Liver (tissue), 10 donors: ENCODE measurements at places on chromosomes 4 and X. TPM values are rescaled to one million over a fixed set of nuclear protein-coding genes. Genes with fewer than 3 reads are reported as not detected.

- DNase-seq = no peak
Measured at GRCh38 chr4:56465599-56466295, 1.7 kb upstream of the SRP72 start.

GRCh38 chr4:164977243-164978164 is at the start of gene TRIM61:
TRIM61 (minus strand) TSS chr4:164977657; CDS start chr4:164970002, 7,655 bp downstream.
- DNase-seq = peak; percentile 62

Gene FOXP3
- total RNA-seq = 0.08 TPM

Gene GSPT2
- total RNA-seq = 4.1 TPM

Gene SSX4
- total RNA-seq = not detected

Gene GALNTL6
- total RNA-seq = not detected

DNA sequence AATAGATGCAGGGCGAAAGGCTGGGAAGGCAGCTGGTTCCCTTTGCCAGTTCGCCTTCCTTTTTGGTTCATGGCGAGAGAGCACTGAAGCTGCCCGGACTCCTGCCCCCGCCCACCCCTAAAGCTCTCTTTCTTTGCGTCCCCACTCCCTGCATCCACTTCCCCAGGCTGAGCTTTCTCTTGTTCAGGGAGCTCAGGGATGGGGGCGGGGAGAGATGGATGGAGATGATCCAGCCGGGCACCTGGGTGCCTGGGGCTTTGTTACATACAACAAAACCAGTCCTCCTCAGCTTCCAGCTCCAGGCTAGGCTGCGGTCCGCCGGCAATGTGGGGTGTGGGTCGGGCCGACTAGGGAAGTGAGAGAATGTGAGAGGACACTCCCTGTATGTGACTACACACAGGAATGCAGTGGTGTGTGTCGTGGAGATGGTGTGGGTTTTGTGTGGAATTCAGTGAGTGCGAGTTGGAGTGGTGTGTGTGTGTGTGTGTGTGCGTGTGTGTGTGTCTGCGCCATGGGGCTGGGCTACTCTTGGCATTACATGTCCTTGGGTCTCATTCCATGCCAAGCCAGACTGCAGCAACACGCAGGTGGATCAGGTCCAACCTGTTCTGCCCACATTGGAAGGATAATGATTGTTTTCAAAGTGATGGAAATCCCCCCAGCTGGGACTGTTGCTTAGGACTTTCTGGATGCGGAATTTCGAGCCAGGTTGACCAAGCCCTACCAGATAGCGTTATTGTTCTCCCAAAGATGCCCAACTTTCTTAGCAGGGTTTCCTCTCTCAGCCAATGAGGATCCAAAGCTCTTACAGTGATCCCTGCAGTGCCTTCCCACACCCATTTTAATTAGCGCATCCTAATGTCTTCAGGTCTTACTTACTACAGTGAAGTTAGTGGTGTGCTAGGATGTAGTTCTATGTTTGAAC is 149.4 kb upstream of the CHRDL1 start:
- DNase-seq = no peak

- DNase-seq = peak; percentile 60
Measured at GRCh38 chr4:6641164-6641970, 882 bp downstream of the MRFAP1 start.

DNA sequence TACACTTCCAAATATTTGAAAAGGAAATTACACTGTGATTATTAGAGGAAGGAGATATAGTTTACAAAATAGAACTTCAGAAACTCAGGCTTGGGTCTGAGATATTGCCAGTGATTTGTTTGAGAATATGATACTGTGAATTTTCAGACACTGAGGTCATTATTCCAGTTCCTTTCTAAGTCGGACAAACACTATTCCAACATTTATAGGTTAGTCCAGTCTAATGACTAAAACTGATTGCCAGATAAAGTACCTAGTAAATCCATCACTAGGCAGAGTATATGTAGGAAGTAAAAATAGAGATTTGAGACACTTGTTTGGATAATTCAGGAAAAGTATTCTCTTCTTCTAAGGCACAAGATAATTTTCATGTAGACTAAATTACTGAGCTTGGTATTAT is 13.2 kb downstream of the MTTP start:
- no peak for DNase-seq

- DNase-seq = peak; percentile 45
Measured at GRCh38 chrX:118116713-118117550, at the start of gene KLHL13. KLHL13 (minus strand) TSS chrX:118116810; CDS start chrX:118028473, 88,337 bp downstream.

- DNase-seq = no peak
Measured at GRCh38 chr4:73211968-73212367, 46.6 kb downstream of the ANKRD17 start.

Gene PABPC5
- total RNA-seq = 0.14 TPM

DNA sequence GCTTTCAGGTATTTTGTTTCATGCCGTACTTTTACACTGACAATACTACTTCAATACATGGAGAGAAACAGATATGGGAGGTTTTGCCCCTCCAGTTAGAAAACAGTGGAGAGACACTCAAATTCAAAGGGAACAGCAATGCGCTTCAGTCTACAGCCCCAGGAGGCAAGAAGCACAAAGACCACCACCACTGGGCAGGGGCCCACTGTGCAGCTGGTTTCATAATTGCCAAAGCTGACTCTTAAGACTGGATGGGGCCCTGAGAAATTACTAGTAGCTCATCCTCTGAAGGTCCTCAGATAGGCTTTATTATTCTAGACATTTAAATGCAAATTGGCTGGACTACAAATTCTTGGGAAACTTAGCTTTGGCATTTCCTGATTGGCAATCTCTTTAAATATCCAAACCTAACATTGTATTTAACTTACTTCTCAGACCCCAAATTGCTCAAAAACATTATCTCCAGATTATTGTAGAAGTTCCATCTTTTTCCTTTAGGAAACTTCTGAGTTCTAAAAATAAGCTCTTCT is 85.9 kb upstream of the GPR34 start:
- no peak for DNase-seq

Gene OPN1LW
- not detected for total RNA-seq

DNA sequence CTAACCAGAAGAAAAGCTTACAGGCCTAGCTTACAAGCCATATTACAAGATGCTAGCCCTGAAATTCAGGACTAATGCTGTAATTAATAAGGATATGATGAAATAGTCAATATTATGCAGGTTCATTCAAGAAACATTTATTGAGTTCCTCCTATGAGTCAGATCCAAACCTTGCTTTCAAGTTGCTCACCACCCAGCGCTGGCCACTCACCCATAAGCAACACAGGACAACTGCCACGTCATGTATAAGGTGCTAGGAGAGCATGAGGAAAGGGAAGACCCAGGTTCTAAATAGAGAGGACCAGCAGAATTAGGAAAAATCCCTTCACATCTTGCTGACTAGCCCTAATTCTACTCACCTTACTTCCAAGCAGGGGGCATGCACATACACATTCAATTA is 23.3 kb downstream of the MAML3 start:
- no peak for DNase-seq

GRCh38 chr4:94564252-94564651 is 112.5 kb downstream of the PDLIM5 start:
- DNase-seq = no peak

GRCh38 chr4:152283801-152284470 is 252.0 kb downstream of the FBXW7 start:
- no peak for DNase-seq

Gene ADGRG4
- total RNA-seq = not detected

Gene ATP5ME
- total RNA-seq = 75.9 TPM

DNA sequence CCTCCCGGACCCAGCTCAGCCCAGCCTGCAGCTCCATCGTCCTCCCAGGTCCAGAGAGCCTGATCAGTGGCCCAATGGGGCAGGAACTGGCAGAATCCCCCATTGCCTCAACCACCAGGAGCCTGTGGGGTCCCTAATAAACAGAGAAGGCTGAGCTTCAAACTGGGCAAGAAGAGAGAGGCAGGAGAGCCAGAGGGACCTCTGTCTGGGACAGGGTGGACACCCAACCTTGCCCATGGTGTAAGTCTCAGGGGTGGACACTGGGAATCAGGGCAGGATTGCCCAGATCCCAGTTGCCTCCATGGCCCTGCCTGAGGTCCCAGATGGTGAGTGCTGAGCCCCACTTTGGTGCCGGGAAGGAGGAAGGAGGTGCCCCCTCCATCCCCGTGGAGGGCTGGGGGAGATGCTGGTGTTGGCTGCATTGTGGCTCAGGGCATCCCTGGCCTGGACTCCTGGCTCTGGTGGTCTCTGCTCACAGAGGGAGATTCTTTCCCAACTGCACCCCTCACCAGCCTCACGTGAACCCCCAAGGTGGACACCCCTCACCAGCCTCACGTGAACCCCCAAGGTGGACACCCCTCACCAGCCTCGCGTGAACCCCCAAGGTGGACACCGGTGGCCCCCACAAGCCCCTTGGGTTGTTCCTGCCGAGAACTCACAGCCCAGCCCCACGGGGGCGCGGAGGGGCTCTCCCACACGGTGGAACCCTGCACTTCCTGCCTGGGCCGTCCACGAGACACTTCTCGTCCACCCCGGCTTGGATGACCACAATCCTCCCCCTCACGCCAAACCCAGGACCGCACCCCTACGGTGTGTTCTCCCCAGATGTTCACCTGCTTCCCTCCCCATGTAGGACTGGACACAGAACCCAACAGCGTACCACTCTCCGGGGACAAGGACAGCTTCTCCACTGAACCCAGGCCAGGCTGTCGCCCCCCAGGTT is 5.4 kb downstream of the CPLX1 start:
- DNase-seq = no peak

Gene XPNPEP2
- total RNA-seq = 0.19 TPM

DNA sequence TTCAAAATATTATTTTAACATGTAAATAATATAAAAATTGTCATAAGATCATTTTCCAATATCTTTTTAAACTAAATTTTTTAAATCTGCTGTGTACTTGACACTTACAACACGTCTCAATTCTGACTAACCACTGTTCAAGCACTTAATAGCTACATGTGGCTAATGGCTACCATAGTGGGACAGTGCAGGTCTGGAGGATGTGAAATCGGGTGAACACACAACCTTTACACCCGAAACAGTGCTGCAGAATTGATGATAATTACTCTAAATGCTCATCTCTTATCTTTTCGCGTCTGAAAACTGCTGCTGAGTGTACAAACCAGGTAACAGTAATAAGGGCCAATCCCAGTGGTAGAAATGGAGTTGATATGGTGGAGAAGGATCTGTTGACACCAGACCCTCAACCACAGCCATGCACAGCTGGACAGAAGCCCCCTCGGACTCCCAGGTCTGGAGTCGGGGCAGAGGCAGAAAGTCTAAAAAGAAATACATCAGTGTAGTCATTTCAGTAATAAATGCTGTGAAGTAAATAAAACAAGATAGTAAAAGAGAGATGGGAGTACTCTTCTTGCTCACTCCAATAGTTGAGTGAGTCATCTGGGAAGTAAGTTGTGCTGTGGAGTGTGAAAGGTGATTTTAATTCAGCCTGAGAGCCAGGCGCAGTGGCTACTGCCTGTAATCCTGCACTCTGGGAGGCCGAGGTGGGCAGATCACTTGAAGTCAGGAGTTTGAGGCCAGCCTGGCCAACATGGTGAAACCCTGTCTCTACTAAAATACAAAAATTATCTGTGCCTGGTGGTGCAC is 150.0 kb downstream of the CBR4 start:
- no peak for DNase-seq

- DNase-seq = no peak
Measured at GRCh38 chrX:138345801-138346200, 365.7 kb downstream of the FGF13 start.

DNA sequence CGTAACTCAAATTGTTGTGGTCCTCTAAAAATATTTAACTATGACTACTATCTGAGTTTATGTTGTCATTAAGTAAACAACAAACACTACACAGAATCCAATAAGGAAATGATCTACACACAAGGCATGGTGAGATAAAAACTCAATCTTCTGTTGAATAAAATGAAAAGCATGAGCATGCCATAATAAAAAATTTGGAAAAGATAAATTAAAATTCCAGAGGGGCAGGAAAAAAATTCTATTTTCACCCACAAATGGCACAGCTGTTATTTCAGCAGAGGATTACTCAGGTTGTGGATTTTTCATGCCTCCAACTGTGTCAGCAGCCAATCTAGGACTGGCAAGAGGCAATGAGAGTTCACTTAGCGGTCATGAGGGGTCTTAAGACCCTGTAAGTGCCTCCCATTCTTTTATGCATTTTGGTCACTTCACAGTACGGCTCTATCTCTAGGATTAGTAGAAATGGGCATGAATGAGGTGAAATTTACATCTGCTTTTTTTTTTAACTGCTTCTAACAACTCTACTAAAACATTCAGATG is 639.8 kb upstream of the DIPK2B start:
- DNase-seq = no peak

GRCh38 chr4:139734201-139734874 is 68.7 kb downstream of the MGST2 start:
- no peak for DNase-seq

- DNase-seq = no peak
Measured at GRCh38 chr4:114922592-114922933, 190.9 kb downstream of the NDST4 start.

DNA sequence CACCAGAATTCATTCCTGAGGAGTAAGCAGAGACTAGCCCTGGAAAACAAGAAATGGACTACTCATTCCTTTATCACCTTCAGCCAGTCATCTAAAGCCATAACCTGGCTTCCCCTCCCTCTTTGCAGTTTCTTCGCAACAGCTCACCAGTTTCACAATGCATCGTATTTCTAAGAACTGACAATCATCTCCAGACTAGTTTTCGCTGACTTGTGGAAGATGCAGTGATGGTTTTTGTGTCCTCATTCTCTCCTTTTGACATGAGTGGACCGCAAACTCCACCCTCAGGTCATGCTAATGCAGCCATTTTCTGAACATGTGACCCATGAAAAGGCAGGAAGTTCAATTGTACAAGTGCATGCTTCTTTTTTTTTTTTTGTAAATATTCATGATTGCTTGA is 1203.5 kb downstream of the PCDH7 start:
- no peak for DNase-seq

GRCh38 chrX:129654652-129655546 is at the start of gene APLN:
APLN (minus strand) TSS chrX:129654956; CDS start chrX:129654630, 326 bp downstream.
- DNase-seq = no peak

- DNase-seq = no peak
Measured at GRCh38 chr4:76078033-76078613, 3.6 kb downstream of the ART3 start.

Gene DCHS2
- total RNA-seq = 0.50 TPM

DNA sequence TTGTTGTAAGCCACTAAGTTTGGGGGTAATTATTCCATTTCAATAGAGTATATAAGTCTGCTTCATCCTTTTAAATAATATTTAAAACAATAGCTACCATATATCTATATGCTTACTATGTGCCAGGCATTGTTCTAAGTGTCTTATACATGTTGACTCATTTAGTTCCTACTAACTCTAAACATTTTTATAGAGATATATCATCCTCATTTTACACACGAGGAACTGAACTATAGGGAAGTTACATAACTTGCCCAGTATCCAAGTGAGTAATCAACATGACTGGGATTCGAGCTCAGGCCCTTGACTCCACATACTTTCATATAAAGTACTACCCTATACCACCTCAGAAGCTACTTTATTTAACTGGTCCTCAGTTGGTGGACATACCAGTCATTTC is 175.3 kb upstream of the RAI2 start:
- no peak for DNase-seq
